ENCODE measurements at places on chromosomes 5 and 9.

DNA sequence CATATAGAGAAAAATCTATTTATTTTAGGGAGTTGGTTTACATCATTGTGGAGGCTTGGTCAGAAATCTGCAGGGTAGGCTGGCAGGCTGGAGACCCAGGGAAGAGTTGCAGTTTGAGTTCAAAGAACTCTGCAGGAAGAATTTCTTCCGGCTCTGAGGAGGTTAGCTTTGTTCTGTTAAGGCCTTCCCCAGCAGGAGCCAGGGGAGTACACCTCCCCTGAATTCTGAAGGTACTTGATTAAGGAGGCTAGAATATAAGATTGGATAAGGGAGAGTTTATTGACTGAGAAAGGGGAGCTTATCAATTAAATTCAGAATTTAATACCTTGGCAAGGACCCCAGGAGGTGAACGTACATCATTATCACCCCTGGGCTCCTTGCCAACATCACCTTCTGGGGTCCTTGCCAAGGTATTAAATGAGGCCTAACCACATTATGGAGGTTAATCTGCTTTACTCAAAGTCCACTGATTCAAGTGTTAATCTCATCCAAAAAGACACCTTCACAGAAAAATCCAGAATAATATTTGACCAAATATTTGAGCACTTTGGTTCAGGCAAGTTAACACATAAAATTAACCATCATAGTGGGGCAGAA lies 351.7 kb downstream of the CWC27 start:
- peak; percentile 97 for DNase-seq

GRCh38 chr5:140855772-140856674 lies at the start of gene PCDHA10:
PCDHA10 (plus strand) TSS chr5:140855897; CDS start chr5:140856049, 152 bp downstream.
- peak; percentile 58 for DNase-seq

GRCh38 chr5:135642488-135642870 lies 63.7 kb upstream of the CXCL14 start:
- no peak for DNase-seq

- peak; percentile 5 for DNase-seq
These were observed 1162.9 kb upstream of the WWC1 start for GRCh38 chr5:167128581-167128980.

DNA sequence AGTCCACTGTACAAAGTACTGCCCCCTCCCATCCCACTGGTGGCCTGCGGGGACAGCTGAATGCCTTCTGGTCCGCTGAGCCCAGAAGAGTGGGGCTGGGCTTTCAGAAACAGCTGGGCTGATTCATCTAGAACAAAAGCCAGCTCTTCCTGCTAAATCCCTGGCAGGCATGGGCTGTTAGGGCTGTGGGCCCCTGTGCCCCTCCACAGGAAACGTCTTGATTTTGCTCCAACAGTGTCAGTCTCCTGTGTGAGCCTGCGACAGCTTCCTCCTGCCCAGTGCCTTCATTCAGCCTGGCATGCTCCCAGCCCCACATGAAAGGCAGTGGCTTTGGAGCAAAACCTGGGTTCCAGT lies 6.9 kb upstream of the GSN start:
- peak; percentile 86 for DNase-seq

- no peak for DNase-seq
These were observed 62.3 kb downstream of the PRRT1B start for GRCh38 chr9:131607591-131607990.
